ENCODE measurements at places on chromosomes 7 and 10.

DNA sequence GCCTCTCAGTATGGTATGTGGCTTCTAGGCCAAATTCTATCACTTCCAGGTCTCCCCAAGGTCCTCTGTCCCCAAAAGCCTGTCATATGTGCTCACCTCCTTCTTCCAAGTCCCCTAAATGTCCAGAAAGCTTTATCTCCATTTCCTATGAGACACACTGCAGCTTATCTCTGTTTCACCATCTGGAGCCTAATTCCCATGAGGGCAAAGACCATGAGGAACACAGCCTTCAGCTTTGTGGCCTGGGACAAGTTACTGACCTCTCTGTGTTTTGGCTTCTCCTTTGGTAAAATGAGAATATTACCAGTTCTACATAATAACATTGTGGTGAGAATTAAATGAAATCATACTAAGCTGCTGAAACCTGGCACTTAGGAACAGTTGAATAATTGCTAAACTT is 19.2 kb downstream of the ST8SIA6 start:
- DNase-seq, result no peak

DNA sequence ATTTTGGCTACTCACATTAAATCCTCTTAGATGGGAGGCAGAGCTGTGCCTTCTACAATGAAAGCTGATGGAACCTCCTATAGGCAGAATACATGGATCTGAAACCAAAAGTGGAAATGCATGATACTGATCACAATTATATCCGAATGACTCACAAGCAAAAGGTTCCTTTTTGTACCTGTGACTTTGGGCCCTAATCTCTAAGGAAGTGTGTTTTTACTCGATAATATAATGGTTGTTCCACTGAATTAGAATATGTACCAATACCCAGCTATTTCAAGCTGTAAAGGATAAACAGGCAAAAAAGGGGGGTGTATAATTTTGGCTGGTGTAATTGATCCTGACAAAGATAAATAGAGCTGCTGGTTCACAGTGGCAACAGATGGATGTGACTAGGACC is 17.6 kb upstream of the LAMB1 start:
- no peak for DNase-seq

DNA sequence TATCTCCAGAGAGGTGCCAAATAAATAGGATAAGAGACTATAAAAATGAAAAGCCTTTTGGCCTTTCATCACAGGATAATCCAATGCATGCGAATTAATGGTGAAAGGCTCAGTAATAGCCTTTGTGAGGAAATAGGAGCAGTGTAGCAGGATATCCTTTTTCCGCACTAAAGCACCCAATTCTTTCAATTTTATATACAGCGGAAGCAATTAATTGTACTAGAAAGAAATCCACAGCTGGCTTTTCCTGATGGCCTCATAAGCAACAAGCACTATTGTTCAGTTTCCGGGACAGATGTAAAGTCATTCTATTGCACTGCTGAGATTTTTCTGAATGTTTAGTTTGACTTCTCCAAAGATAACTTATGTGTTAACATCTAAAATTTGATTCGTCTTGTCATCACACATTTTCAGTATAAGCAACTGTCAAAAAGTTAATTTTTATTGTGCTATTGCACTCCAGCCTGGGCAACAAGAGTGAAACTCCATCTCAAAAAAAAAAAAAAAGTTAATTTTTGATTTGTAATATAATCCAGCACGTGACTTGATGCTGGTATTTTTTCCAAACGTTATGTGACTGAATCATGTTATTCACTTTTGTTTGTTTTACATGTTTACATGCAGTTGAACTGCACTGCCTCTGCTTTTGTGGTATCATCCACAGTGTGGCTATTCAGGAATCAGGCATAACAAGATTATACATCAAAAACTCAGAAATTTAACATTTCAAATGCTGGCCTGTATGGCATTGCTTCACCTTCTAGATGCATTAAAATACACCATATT is 8.4 kb upstream of the BMPR1A start:
- no peak for DNase-seq

GRCh38 chr7:4167385-4167910 is 514.6 kb upstream of the FOXK1 start:
- no peak for DNase-seq

DNA sequence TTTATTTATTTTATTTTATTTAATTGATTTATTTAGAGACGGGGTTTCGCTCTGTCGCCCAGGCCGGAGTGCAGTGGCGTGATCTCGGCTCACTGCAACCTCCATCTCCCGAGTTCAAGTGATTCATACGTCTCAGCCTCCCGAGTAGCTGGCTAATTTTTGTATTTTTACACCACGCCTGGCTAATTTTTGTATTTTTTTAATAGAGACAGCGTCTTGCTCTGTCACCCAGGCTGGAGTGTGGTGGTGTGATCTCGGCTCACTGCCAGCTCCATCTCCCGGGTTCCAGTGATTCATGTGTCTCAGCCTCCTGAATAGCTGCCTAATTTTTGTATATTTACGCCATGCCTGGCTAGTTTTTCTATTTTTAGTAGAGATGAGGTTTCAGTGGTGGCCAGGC is 34.2 kb downstream of the AP5Z1 start:
- no peak for DNase-seq

GRCh38 chr10:33537066-33537465 is 202.6 kb upstream of the NRP1 start:
- DNase-seq, result no peak

GRCh38 chr10:26486304-26486703 is 48.2 kb downstream of the APBB1IP start:
- no peak for DNase-seq

GRCh38 chr10:110535958-110536891 is 31.3 kb upstream of the SMC3 start:
- DNase-seq, result no peak

DNA sequence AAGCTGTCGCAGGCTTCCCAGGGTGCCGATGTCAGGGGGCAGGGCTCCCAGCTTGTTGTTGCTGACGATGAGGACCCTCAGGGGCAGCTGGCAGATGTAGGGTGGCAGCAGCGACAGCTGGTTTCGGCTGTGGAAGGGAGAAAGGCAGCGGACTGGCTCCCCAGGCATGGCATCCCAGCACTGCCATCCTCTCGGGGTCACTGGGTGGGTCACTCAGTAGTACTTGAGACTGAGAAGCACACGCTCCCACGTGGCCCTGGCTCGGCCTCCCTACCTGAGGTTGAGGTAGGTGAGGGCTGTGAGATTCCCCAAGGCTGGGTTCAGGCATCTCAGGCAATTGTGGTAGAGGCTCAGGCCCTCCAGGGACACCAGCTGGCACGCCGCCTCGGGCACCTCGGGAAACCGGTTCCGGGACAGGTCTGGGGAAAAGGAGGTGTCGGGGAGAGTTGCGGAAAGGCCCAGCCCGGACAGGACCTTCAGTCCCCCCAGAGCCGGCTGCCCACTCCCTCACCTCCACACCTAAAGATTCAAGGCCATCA is 3.8 kb downstream of the LRCH4 start:
- no peak for DNase-seq

DNA sequence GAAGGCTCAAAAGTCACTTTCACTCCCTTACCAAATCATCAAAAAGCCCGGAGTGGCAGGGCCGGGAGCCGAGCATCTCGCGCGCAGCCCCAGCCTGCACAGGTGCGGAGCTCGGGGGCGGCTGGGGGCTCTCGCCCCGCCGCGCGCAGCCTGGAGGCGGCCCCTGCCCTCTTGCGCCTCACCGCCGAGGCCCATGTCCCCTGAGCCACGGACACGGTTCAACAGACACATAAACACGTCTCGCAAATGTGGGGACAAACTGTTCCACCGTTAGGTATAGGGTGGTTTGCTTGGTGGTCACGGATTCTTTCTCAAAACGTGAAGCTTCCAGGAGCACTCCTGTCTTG is 700 bp downstream of the GSAP start:
- no peak for DNase-seq

GRCh38 chr7:73606801-73607691 is 17.3 kb downstream of the MLXIPL start:
- DNase-seq, result peak; percentile 79

DNA sequence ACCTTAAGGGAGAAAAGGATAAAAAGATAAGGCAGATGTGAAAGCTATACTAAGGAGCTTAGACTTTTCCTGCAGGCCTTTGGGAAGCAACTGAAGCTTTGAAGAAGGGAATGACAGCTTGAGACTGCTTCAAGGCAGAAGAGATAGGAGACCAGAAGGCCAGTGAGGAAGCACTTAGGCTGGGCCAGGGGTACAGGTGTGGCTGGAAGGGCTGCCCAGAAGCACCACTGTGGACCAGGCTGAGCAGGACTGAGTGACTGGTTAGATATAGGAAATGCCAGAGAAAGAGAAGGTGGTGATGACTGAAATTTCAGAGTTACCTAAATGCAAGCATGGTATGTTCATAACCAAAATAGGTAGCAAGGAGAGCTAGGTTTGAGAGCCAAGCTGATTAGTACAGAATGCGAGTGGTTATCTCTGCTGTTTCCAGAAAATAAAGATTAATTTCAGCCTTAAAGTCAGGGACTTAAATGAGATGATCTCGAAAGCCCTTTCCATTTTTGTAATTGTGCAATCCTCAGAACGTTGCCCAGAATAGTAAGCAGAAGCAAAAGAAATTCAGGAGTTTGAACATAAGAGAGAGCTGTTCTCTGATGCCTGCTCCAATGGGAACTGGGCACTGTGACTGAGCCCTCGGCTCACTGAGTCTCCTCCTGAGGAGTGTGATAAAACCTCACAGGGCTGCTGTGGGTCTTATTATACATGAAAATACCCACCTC is 54.9 kb downstream of the MET start:
- DNase-seq, result no peak

GRCh38 chr7:74003621-74004020 is 24.4 kb upstream of the ELN start:
- no peak for DNase-seq

- DNase-seq, result no peak
Observed at GRCh38 chr10:43417950-43418768, 9.2 kb upstream of the HNRNPF start.

GRCh38 chr7:149845257-149845980 is 7.2 kb downstream of the ZNF862 start:
- DNase-seq, result no peak

DNA sequence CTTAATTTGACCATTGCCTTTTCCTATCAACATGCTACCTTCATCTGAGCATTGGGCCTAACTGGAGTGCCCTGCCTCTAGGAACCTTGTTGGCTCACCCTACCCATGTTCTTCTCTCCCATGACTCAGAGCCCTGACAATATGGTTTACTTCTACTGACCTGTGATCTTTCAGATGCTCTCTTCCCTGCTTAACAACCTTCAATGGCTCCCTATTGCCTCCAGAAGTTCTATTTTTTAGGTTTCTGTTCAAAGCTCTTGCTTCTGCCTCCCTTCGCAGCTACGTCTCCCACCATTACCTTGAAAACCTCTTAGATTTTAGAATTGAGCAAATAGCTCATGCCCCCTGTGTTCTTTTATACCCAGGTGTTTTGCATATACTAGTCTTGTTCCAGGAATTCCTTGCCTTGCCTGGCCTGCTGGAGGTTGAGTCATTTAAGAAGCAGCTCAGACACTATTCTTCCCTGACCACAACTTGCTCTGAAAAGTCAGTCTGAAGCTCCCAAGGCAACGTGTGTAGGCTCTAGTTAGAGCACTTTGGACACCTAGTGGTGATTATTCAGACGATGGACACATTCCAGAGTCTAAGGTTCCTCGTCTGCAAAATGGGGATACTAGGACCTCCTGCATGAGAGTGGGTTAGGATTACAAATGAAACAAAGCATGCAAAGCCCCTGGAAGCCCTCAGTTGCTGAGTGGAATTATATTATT is 64.4 kb upstream of the EMX2 start:
- no peak for DNase-seq

DNA sequence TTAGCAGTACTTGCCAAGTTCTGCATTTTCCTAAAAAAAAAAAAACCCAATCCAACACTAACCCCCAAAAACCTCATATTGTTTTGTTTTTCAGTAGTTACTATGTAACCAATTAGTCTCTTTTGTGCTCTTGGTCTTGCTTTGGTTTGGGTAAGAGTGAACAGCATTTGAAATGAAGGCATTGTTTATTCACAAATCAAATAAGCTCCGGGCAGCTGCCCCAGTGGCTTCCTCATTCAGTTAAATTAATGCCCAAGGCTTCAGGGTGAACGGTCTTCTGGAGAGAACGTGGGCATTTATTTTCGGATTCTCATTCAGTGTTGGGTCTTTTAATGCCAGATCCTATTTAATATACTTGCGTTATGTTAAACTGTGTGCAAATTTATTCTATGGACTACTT is 108.7 kb downstream of the GFRA1 start:
- no peak for DNase-seq

GRCh38 chr10:84412482-84412881 is 84.1 kb downstream of the CCSER2 start:
- DNase-seq, result no peak

- DNase-seq, result no peak
Observed at GRCh38 chr10:34862892-34863291, 47.8 kb upstream of the PARD3 start.

DNA sequence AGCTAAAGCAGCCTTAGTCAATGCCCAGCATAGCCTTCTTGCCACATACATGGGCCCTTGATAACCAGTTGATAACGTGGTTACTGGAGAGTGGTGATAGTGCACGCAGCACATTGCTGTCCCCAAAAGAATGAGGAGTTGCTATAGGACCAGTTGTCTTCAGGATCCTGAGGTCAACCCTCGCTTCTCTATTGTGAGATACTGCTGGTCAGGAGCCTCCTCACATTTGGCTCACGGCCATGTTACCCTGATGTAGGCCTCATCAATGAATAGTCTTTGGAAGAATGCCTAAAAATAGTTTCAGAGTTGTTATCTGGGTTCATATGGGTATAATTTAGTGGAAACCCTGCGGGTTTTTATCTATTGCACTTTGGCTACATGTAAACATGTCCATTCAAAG is 230.7 kb downstream of the VTI1A start:
- DNase-seq, result no peak

DNA sequence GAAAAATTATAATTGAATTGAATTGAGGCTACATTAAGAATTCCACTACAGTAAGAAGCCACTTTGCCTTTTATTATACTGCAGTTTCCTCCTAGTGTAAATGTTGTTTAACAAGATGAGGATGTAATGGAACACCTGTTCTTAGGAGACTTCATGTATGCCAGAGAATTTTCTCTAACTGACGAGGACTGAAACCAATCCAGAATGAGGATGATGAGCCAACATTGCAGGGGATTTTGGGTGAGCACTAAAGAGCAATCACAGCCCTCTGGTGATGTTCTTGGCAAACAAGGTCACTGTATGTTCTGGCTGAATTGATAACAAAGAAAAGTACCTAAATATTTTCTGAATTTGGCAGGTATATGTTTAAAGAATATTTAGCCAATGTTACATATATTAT is 60.9 kb downstream of the RELN start:
- DNase-seq, result no peak

DNA sequence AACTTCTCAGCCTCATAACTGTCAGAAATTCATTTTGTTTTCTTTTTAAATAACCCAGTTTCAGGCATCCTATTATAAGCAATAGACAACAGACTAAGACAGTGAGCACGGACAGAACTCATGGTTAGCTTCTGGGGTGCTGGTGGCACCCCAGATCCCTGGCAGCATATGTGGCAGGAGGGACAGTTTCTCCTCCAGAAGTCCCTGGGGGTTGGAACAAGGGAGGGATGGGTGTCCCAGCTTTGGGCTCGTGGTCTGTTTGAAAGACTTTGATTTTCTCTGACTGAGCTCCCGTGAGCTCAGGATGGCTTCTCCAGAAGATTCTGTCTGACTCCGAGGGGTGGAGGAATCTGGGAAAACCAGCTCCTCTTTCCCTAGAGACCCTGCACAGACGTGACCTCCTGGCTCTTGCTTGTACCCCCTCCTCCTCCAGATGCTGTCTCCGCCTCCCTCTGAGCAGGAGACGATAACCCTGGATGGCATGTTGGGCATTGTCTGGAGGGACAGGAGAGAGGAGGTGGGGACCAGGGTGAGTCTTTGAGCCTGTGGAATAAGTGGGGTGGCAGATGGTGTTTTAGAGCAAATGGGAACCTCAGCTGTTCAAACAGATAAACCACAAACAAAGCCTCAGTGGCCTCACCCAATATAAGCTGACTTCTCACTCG is 421.1 kb downstream of the GLRX3 start:
- no peak for DNase-seq

Data from progenitor cell of endocrine pancreas (in vitro differentiated cells).